Cerebellum (tissue), 4 donors: ENCODE measurements at places on chromosomes 11 and 22.
A peak's percentile ranks its signal among the peaks of the same experiment; 100 is the strongest.

DNA sequence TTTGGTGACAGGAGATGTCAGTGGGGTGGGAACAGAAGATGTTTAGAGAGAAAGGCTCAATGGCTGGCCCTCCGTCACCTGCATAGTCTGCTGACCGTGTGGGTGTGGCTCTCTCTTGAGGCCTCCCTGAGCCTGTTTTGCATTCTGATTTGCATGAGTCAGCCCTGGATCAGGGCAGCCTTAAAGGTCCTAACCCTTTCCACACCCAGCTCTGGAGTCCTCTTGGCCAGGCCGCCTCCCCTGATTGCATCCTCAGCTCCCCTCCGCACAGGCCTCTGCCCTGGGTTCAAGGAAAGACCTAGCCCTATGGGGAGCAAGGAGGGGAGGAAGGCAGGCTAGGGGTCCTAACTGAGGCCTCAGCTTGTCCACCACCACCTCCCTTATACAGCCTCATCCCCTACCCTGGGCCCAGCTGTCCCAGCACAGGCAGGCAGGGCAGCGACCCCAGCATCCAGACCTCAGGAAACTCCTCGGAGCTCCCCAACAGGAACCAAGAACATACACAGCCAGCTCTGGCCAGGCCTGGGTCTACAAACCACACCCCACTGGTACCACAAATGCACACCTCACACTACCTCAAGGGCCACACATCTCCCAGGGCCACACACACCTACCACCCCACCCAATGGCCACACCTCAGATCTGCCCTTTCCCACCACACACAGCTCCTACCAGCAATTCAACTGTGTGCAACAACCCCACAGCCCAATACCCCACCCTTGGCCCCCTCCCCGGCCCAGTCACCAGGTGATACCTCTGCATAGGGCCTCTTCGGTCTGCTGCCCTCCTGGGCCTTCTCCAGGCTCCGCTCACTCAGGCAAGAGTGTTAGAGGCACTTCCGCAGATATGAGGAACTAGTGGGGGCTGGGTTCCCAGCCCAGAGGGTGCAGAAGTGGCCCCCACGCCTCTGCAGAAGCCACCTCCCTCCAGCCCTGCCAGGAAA lies 13.7 kb downstream of the ARAP1 start:
- DNase-seq: no peak

DNA sequence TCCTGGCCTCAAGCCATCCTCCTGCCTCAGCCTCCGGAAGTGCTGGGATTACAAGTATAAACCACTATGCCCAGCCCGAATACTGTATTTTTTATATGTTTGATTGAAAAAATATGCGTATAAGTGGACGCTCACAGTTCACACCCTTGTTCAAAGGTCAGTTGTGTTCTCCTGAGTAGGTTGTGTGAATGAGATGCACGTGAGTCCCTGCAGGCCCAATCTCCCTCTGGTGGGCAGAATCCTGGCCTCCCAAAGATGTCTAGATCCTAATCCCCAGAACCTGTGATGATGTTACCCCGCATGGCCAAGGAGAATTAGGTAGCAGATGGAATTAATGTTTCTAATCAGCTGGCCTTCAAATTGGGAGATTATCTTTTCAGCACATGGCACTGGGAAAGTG lies 41.9 kb downstream of the CTTN start:
- no peak for DNase-seq

- DNase-seq: no peak
These were observed 71.6 kb upstream of the ATXN10 start for GRCh38 chr22:45599836-45600577.

DNA sequence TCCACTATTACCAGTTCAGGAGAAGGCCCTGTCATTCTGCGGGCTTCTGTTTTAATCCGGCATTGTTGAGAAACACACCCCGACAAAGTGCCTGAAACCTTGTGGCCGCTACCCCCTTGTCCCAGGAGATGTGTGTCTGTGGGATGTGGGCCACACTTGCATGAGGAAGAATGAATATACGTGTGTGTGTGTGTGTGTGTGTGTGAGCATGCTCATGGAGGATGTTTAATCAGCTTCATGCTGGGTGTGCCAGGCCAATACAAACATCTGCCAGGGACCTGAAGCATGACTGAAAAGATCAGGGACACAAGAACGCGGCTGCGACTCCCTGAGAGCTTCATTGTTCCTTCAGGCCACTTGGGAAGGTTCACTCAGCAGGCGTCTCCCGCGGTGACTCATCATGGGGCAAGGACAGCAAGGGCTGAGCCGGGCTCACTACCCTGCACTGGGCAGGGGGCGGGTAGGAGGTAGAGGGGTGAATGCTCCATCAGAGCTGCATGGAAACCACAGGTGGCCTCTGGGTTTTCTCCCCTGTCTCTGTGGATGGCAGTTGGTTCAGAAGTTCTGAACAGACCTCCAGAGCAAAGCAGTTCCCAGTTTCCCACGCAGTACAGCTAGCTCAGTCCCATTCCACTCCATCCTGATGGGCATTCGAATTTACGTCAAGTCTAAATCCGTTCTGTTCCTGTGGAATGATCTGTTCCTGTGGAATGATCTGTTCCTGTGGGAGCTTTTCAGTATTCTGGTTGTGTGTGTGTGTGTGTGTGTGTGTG lies 7.0 kb upstream of the MALAT1 start:
- no peak for DNase-seq

DNA sequence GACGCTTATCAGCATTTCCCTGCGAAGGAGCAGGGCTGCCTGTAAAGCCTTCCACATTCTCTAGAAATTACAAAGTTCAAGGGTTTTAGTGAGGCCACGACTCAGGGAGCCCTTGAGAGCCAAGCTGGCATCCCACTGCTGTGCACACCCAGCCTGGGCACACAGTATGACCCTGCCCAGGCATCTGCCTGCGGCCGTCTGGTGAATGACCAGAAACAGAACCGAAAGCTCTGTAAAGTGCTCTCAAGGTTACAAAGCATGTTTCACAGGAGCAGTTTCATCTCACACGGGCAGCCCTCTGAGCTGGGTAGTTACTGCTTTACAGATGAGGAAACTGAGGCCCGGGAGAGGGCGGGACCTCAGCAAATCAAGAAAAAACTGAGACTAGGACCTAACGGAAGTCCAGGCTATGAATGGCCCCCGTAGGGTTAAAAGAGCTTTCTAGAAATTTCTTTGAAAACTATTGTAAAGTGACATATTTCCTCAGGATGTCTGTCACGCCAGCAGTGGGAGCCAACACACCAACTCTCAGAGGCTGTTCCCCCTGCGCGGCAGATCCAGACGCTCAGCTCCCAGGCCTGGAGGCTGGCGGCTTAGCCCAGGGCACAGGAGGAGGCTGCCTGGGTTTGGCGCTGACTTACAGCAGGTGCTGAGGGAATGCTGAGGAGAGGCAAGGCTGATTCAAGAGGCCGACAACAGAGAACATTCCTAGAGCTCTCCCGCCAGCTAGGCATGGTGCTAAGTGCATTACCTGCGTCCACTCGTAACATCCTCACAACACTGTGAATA lies 7.7 kb upstream of the TCF20 start:
- peak; percentile 85 for DNase-seq

DNA sequence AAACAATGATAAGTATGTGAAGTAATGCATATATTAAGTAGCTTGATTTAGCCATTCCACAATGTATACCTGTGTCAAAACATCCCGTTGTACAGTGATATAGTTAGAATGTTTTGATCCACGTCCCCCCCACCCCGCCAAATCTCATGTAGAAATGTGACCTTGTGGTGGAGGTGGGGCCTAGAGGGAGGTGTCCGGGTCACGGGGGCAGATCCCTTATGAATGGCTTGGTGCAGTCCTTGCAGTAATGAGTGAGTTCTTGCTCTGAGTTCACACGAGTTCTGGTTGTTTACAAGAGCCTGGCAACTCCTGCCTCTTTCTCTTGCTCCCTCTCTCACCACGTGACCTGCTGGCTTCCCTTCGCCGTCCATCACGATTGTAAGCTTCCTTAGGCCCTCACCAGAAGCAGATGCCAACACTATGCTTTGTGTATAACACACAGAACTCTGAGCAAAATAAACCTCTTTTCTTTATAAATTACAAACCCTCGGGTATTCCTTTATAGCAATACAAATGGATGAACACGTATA lies 41.6 kb downstream of the FANCF start:
- DNase-seq: no peak

DNA sequence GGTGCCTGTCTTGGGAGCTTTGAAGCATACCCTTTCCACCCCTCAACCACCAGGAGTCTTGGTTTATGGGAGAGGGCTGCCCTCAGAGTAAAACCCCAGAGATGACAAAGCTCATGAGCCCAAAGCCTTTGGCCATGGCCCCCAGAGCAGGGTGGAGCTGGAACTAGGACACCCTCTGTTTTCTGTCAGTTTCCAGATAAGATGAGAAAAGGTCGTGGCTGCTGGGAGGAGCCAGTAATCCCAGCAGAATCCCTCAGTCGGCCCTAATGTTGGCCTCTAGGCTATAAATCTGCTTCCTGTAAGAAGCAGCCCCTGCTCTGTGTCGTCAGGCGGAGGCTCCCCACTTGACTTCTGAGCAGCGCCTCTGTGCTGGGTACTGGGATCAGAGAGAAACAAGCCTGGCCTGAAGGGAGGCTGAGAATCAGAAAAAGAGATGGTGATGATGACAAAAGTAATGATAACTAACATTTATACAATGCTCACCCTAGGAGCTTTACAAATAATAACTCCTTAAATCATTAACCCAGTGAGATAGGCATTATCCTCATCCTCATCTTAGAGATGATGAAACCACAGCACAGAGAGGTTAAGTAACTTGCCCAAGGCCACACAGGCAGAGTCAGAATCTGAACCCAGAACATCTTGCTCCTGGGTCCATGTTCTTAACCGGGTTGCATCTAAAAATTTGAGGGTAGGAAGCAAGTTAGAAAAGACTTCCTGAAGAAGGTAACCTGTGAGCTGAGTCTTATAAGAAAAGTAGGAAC lies 471.4 kb downstream of the SOX6 start:
- no peak for DNase-seq

GRCh38 chr11:12263141-12263693 lies 114.2 kb upstream of the PARVA start:
- DNase-seq: no peak

DNA sequence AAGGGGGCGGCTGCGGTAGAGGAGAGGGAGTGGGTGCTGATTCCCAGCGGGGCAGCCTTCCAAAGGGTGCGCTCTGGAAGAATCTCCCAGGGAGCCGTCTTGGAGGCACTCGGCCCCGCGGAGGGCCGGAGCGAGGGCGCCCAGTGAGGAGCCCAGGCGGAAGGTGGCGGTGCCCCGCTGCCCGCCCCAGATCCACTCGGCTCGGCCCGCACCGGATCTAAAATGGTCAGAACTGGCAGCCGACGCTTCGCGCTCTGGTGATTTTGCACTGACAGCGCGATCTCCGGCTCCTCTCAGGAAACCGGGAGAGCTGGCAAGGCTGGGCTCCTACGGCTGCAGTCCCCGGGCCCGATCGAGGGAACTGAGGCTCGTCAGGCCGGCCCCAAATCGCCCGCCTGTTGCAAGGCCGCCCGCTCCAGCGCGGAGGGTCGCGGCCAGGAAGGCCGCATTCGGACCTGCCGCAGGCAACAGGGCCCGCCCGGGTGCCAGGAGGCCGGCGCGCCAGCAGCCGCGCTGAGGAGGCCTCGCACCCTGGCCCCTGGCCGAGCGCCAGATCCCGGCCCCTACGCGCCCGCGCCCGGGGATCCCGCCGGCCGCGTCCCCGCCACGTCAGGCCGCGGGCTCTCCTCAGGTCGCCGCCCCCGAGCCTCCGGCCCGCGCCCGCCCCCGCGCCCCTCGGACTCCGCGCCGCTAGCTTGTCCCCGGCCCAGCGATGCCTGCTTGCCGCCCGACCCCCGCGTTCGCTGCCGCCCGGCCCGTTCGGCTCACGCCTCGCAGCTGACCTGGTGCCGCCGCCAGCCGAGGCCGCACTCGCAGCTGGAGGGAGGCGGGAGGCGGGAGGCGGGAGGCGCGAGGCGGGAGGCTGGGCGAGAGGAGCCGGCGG lies at the start of gene KLHL22:
KLHL22 (minus strand) TSS at position 818 of the 883 bp plus-strand sequence. CDS start 6,584 bp downstream, outside the sequence.
- DNase-seq: peak; percentile 39

DNA sequence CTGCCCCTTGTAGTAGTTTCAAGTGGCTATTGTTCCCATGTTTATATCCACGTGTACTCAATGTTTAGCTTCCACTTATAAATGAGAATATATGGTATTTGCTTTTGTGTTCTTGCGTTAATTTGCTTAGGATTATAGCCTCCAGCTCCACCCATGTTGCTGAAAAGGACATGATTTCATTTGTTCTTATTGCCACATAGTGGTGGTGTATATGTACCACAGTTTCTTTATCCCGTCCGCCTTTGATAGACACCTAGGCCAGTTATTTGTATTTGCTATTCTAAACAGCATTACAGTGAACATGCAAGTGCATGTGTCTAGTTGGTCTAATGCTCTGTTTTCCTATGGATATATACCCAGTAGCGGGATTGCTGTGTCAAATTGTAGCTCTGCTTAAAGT lies 6.8 kb downstream of the OR51B2 start:
- no peak for DNase-seq

DNA sequence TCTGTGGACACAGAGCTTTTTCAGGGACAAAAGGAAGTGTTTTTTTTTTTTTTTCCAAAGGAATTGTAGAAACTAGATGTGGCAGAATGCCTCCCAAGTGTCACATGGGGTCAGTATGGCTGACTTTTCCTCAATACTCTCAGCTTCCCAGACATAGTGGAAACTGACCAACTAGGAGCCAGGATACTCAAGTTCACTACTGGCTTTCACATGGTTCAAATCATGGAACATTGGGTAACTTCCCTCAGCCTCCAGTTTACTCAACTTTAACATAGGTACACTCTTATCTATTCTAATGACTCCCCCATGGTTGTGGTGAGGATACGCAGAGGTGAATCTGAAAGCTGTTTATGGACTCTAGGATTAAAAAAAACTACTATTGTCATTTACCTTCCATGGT lies 1.4 kb downstream of the SLC5A1 start:
- DNase-seq: no peak

DNA sequence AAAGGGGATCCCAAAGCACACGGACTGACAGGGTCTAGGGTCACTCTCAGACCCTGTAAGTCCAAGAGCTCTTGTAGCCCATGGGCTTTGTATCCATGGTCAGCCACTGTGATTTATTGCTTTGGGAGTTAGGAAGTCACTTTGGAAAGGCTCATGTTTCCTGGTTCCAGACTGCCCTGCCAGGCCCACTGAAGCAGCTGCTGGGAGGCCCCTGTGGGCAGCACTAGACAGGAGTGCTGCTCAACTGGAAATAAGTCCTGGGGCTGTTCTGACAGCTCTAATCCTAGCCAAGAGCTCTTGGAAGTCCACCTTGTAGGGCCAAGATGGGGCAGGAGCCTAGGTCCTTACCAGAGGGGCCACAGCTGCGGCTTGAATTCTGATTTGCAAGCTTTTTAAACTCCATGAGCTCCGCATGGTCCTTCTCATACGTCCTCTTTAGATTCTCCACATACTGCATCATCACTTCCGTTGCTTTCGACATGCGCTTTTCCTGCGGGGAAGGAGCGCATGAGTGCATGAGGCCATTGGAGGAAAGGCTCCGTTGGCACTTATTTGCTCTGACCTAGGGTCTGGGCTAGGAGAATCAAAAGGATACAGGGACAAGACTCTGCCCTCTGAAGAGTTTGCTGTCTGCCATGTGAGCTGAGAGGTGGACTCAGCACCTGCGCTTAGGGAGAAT lies 32.2 kb upstream of the LYVE1 start:
- no peak for DNase-seq

- DNase-seq: no peak
These were observed 11.8 kb downstream of the XBP1 start for GRCh38 chr22:28788601-28789000.
